Cardiac fibroblast (primary cell): ENCODE measurements at places on chromosomes 11 and 22.

DNA sequence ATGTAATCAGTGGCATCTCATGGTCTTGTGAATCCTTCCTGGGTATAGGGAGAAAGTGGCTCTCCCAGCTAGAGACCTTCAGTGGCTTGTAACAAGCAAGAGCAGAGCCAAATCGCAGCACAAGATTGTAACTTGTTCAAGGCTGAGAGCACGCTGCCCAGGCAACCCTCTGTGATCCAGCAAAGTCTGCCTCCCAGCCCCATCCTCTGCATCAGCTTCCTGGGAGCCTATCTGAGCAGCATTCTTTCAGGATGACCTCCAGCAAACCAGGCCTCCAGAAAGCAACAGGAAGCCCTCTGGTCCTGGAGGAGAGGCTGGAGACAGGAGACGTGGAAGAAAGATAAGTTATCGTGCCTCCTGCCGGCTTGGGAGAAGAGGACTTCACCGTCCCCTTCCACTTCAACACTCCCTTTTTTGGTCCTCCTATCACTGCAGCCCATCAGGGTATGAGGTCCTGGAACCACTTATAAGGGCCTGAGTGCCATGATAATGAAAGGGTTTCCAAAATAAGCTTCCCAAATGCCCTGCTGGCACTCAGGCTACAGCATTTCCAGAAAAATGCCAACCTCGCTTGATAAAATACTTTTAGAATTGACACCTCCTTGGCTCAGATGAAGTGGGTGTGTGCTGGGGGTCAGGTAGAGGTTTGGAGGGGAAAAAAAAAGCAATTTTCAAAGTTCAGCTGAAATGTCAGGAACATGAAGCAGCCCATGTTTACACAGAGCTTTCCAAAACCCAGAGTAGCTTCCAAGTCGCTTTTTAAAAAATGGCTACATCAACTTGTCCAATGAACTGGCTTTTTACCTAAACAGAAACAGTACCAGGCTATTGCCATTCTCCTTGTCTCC lies 80.2 kb downstream of the PLEKHA7 start:
- peak; percentile 50 for DNase-seq

DNA sequence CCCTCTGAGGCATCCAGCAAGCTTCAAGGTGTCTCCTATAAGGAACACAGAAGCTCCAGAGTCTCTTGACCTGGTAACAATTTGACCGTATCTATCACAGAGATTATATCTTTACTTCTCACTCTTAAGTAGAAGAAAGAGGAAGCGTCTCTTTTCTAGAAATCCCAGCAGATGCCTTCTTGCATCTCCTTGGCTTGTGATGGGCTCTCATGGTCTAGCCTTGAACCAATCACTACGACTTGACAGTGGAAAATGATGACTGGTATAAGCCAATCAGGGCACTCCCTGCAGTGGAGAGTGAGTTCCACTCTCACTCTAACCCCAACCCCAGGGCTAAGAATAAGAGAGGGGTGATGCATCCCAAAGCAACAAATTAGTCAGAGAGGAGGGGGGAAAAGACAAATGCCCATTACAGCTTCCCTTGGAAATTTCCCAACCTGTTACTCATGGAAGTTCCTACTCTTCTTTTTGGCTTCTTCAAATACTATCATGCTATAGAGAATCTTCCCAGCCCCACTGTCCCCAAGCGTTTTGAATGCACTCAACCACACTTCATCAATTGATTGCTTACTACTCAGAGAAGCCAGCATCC lies 293.5 kb downstream of the MN1 start:
- peak; percentile 49 for DNase-seq

GRCh38 chr22:42684462-42685195 lies 35.4 kb upstream of the CYB5R3 start:
- DNase-seq, result peak; percentile 53

DNA sequence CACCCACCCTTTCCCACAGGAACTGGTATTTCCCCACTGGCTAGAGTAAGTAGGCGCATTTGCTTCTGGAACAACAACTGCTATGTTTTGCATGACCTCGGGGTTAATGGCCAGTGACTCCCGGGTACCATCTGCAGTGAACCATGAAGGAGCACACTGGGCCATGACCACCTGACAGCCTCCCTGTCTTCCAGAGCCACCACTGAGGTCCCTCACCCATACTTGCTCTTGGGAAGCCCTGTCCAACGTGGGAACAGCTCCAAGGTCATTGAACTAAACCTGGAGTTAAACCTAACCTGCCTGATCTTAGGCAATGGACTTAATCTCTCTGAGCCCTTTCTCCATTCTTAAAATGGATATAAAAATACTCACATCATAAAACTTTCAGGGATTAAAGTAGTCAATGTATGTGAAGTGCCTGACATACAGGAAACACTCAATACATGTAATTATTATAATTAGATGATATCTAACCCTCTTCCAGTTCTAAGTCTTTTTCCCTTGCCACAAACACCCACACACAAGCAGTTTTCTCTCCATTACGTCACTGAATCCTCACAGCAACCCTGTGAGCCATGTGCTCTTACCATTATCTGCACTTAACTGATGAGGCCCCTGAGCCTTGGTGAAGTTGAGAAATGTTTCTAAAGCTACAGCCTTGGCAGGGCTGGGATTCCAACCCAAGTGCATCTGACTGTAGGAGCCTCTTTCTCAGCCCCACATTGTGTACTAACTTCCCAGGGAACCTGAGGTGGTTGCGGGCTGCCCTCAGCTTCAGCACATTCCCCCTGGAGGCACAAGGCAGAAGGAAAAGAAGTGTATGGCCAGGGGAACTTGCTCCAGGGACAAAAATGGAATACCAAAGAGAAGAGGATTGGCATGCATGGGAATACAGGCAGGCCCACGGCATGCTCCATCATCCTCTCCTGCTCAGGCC lies 74.5 kb upstream of the NCAM1 start:
- no peak for DNase-seq

DNA sequence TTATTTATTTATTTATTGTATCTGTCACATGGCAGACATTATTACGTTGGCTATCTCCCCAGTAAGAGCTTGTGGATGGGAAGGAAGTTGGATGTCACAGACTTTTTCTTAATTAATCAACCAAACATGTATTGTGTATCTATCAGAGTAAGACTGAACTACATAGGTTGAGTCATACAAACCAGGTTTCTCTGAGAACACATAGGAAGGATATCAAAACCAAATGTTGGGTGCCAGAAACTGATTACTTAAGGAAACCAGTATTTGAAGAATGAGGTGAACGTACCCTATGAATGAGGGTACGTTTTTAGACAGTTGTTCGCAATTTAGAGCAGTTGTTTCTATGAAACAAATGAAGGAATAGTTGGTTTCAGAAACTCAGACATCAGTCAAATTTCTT lies 136.4 kb downstream of the SLC17A6 start:
- DNase-seq, result no peak

- DNase-seq, result no peak
Observed at GRCh38 chr11:127825183-127825582, 762.2 kb downstream of the ETS1 start.

GRCh38 chr11:72818971-72819370 lies 4.8 kb downstream of the ATG16L2 start:
- no peak for DNase-seq

DNA sequence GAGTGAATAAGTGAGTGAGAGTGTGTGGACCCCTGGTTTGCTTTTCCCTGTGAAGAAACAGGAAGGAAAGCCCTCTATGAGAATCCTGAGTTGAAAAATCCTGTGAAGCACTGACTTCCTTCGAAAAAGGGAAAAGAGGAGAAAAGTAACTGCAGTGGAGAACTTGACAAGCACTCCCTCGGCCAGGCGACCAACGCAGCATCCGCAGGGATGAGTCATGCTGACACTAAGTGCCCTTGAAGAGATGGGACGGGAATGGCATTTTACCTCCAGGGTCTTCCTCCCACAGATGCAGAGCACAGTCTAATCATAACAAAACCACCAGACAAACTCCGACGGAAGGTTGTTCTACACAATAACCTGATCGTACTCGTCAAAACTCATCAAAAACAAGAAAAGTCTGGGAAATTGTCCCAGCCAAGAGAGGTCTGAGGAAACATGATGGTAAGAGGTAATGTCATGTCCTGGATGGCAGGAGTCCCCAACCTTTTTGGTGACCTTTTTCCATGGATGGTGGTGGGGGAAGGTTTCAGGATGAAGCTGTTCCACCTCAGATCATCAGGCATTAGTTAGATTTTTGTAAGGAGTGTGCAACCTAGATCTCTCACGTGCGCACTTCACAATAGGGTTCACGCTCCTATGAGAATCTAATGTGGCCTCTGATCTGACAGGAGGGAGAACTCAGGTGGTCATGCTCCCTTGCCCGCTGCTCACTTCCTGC lies 132.2 kb upstream of the B3GAT1 start:
- DNase-seq, result no peak

DNA sequence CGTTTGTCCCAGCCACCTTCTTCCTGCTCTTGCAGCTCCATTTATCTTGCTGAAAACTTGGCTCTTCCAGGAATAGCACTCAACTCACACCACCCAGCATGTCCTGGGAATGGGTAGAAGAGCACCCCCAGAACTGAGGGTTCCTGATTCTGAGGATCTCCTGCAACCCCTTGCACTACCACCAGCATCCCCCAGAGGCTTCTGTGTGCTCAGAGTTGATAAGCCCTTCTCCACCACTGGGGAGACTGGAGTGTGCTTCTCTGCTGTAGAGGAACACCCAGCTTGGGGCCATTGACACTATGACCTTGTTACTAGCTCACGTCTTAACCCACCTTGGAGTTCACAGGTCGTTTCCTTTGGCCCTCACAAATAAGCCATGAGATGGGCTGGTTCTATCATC lies 121.0 kb downstream of the GRIK4 start:
- DNase-seq, result no peak

- no peak for DNase-seq
Observed at GRCh38 chr11:115391598-115391997, 112.6 kb downstream of the CADM1 start.

DNA sequence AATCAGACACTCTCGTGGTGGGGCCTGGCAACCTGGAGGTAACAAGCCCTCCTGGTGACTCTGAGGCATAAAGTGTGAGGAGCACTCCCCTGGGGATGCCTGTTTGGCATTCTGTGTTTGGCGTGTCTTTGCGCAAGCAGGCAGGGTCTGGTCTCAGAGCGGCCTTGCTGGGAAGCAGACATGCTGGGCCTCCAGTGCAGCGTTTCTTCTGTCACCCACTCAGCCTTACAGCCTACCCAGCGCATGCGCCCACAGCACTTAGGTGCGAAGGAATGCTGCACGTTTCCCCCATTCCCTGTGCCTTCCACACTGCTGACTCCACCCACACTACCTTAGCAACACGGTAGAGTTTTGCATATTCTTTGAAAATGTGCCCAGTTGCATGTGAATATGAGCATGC lies 7.4 kb upstream of the CXCR5 start:
- DNase-seq, result no peak

- no peak for DNase-seq
Observed at GRCh38 chr11:117914991-117915618, 14.1 kb downstream of the TMPRSS13 start.

- peak; percentile 48 for DNase-seq
Observed at GRCh38 chr22:30890686-30891442, 77.7 kb downstream of the MORC2 start.

DNA sequence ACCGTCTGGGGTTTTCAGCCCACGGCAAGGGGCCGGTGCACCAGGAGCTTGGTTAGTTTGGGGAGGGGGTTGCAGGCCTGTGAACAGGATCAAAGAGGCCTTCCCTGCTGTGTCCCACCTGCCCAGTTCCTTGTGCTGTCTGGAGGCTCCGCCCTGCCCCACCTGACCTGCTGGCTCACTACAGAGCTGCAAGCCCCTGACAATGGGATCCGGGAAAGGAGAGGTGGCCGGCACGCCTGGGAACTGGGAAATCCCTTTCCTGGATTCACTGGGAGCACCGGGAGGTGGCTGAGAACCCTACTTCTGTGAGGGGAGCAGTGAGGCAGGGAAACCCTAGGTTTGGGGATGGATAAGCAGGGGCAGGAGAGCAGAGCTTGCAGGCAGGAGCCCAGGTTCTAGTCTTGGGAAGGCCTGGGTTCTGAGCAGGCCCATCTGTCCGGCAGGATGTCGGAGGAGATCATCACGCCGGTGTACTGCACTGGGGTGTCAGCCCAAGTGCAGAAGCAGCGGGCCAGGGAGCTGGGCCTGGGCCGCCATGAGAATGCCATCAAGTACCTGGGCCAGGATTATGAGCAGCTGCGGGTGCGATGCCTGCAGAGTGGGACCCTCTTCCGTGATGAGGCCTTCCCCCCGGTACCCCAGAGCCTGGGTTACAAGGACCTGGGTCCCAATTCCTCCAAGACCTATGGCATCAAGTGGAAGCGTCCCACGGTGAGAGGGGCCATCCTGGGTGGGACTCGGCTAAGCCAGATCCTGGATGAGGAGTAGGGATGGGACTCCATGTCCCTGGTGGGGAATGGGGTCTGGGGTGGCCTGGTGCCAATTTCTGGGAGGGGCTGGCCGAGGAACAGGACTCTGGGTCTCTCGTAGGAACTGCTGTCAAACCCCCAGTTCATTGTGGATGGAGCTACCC lies 786 bp downstream of the CAPN1 start:
- DNase-seq, result peak; percentile 27

DNA sequence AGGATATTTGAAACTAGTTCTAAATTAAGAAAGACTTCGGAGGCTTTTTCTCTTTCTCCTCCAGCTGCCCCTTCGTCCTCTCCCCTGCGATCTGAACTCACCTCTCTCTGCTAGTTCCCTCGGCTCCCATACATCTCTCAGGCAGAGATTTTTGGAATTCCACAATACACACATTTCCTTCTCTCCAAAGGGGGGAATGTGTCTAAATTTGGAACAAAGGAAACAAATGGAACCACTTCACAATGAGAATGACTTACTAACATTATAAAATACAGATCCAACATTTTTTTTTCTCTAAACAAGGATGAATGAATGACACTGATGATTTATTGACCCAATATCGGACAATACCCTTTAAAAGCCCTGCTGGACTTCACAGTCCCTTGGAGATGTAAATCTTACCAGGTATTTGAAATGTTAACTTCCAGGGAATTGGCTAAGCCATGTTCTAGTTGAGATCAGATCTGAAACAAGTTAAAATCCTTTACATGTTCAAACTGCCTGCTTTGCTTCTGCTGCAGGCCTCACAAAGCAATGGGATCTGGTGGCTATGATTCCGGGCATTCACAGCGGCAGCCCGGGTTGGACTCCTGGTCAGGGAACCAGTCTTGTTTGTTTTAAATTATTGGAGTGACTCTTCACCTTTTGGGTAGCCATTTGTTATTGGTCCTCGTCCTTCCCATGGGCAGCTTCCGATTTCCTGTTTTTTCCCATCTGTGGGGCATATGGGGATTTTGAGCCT lies 20.5 kb upstream of the GSTP1 start:
- no peak for DNase-seq
